ENCODE measurements at places on chromosomes 16 and 17.

GRCh38 chr17:16121915-16122314 lies 93.4 kb downstream of the NCOR1 start:
- no peaks in the 10 kb centered on the region for H3K4me1 ChIP-seq
- peaks cover 14% of the 10 kb centered on the region for H3K36me3 ChIP-seq
- DNase-seq, result no peak
- H3K27ac ChIP-seq, result no peak overlapping the region
- H3K4me3 ChIP-seq, result no peak overlapping the region
- H3K27me3 ChIP-seq, result no peaks in the 10 kb centered on the region

DNA sequence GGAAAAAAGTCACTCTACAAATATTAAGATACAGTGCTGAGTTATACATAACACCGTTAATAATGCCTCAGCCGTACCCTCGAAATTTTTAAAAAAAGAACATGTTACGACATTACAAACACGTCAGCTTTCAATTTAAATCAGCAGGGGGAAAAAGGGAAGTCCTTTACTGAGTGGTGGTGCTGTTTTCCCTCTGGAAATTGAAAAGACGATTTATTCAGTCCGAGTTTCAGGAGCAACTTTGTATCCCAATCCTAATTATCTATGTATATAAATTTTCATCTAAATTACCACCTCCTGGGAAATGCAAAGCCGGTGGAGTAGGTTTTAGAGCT lies 1.3 kb downstream of the NETO2 start:
- H3K27me3 ChIP-seq, result no peaks in the 10 kb centered on the region
- peaks cover 15% of the 10 kb centered on the region for H3K4me1 ChIP-seq
- DNase-seq, result no peak

GRCh38 chr16:13171313-13171712 lies 269.9 kb downstream of the SHISA9 start:
- H3K4me3 ChIP-seq, result no peak overlapping the region
- H3K4me1 ChIP-seq, result no peaks in the 10 kb centered on the region
- no peak overlapping the region for H3K27ac ChIP-seq
- no peak for DNase-seq
- no peaks in the 10 kb centered on the region for H3K36me3 ChIP-seq
- no peaks in the 10 kb centered on the region for H3K27me3 ChIP-seq

GRCh38 chr16:82229800-82230619 lies 60.0 kb upstream of the MPHOSPH6 start:
- H3K4me3 ChIP-seq, result no peak overlapping the region
- peak; percentile 20 for DNase-seq
- H3K27me3 ChIP-seq, result no peaks in the 10 kb centered on the region
- H3K27ac ChIP-seq, result no peak overlapping the region

GRCh38 chr16:65120831-65121721 lies 787 bp downstream of the CDH11 start:
- H3K27me3 ChIP-seq, result no peaks in the 10 kb centered on the region
- DNase-seq, result no peak
- H3K36me3 ChIP-seq, result no peaks in the 10 kb centered on the region
- no peaks in the 10 kb centered on the region for H3K4me1 ChIP-seq
- no peak overlapping the region for H3K27ac ChIP-seq
- H3K4me3 ChIP-seq, result no peak overlapping the region

GRCh38 chr16:3065069-3065741 lies at the start of gene IL32:
Gene IL32 (plus strand): TSS chr16:3065640. CDS start chr16:3065812, 172 bp downstream.
- no peaks in the 10 kb centered on the region for H3K36me3 ChIP-seq
- peak within 1 kb of the TSS; percentile 78 for H3K4me3 ChIP-seq
- peak; percentile 52 for DNase-seq

DNA sequence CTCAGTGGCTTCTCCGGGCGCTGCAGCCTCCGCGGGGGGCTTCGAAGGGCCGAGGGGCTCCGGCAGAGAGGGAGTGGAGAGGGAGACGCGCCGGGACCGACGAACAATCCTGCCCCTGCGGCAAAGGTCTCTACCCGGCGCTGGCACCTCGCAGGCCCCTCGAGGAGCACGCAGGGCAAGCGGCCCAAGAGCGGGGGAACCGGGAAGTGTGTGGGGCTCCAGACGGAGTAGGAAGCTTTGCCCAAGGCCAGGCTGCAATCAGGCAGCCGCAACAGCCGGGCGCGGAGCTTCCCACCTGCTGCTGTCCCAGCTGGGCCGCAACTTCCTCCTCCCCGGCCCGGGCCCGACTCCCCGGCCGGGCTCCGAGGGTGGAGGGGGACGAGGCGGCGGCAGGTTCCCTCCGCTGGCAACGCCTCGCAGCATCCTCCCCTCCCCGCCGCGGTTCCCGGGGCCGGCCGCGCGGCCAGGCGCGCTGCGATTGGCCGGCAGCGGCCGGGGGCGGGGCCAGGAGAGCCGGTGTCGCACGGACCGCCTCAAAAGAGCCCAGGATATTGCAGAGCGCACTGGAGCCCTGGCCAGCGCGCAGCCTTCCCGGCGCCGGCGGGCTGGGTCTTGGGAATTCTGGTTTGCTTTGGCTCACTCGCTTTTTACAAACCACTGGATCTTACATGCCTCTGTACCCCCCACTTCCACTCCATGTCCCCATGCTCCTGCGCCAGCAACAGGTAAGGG lies at the start of gene KCNJ2:
TSS of gene KCNJ2 (plus strand) at position 556 of the 732 bp plus-strand sequence. CDS start 5,508 bp downstream, outside the sequence.
- H3K4me1 ChIP-seq, result no peaks in the 10 kb centered on the region
- H3K27ac ChIP-seq, result no peak within 1 kb of the TSS
- H3K27me3 ChIP-seq, result peaks cover 3% of the 10 kb centered on the region
- DNase-seq, result no peak
- H3K36me3 ChIP-seq, result no peaks in the 10 kb centered on the region
- H3K4me3 ChIP-seq, result peak within 1 kb of the TSS; percentile 7

- H3K4me3 ChIP-seq, result no peak overlapping the region
- H3K4me1 ChIP-seq, result no peaks in the 10 kb centered on the region
- no peak overlapping the region for H3K27ac ChIP-seq
- no peaks in the 10 kb centered on the region for H3K36me3 ChIP-seq
- DNase-seq, result no peak
These were observed 16.3 kb downstream of the CARHSP1 start for GRCh38 chr16:8852534-8852933.

- DNase-seq, result no peak
- no peaks in the 10 kb centered on the region for H3K4me1 ChIP-seq
- no peaks in the 10 kb centered on the region for H3K27me3 ChIP-seq
- no peak overlapping the region for H3K4me3 ChIP-seq
These were observed 719 bp downstream of the PMFBP1 start for GRCh38 chr16:72171236-72171635.

GRCh38 chr16:67212766-67213165 lies 13.8 kb downstream of the ELMO3 start:
- DNase-seq, result no peak
- no peak overlapping the region for H3K4me3 ChIP-seq
- no peak overlapping the region for H3K27ac ChIP-seq
- H3K4me1 ChIP-seq, result no peaks in the 10 kb centered on the region
- H3K36me3 ChIP-seq, result peaks cover 3% of the 10 kb centered on the region
- H3K27me3 ChIP-seq, result no peaks in the 10 kb centered on the region

GRCh38 chr16:54366943-54367342 lies 80.4 kb upstream of the IRX3 start:
- H3K36me3 ChIP-seq, result no peaks in the 10 kb centered on the region
- H3K27ac ChIP-seq, result no peak overlapping the region
- DNase-seq, result no peak
- H3K27me3 ChIP-seq, result no peaks in the 10 kb centered on the region
- H3K4me3 ChIP-seq, result no peak overlapping the region

- no peaks in the 10 kb centered on the region for H3K36me3 ChIP-seq
- H3K4me3 ChIP-seq, result no peak overlapping the region
- H3K27ac ChIP-seq, result peak overlapping the region; percentile 72
- H3K27me3 ChIP-seq, result no peaks in the 10 kb centered on the region
These were observed 382.2 kb downstream of the ZFHX3 start for GRCh38 chr16:72665701-72666100.

GRCh38 chr17:49634485-49634860 lies 43.4 kb downstream of the SPOP start:
- peaks cover 4% of the 10 kb centered on the region for H3K4me1 ChIP-seq
- H3K27ac ChIP-seq, result no peak overlapping the region
- no peak overlapping the region for H3K4me3 ChIP-seq

GRCh38 chr16:7646821-7647500 lies 314.3 kb downstream of the RBFOX1 start:
- H3K4me1 ChIP-seq, result no peaks in the 10 kb centered on the region
- no peak overlapping the region for H3K27ac ChIP-seq
- no peaks in the 10 kb centered on the region for H3K36me3 ChIP-seq
- H3K27me3 ChIP-seq, result no peaks in the 10 kb centered on the region
- DNase-seq, result no peak

GRCh38 chr16:86823888-86824671 lies 245.7 kb downstream of the FOXL1 start:
- H3K4me3 ChIP-seq, result no peak overlapping the region
- H3K36me3 ChIP-seq, result no peaks in the 10 kb centered on the region

GRCh38 chr17:55421179-55421934 lies at the start of gene MMD:
Gene MMD (minus strand): TSS chr17:55421835. CDS start chr17:55421695, 140 bp downstream.
- no peak for DNase-seq
- H3K27me3 ChIP-seq, result no peaks in the 10 kb centered on the region
- no peaks in the 10 kb centered on the region for H3K36me3 ChIP-seq
- H3K4me3 ChIP-seq, result peak within 1 kb of the TSS; percentile 89

DNA sequence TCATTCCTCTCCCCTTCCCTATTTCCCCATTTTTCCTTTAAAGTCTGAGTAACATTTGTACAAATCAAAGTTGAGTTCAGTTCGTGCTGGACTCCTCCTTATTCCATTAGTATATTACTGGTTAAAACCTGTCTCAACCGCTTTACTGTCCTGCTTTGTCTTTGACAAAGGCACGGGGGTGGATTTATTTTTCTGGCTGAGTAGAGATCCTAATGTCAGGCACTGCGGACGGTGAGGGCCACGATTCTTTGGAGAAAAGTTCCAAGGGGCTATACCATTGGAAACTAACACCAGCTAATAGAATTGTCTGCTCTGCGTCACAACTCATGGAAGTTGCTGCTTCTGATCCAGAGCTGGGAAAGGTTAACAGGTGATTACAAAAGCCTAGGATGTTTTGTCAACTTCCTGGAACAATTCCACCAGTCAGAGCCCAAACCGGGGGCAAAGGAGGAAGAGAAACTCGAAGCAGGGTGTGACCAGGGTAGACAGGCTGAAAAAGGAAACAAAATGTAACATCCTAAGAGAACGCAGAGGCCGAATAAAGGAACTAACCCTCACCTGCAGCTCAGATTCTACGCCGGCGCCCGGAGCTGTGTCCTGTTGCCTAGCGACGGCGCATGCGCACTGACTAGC lies 12.4 kb downstream of the TAT start:
- peak overlapping the region; percentile 63 for H3K4me3 ChIP-seq
- H3K4me1 ChIP-seq, result peaks cover 15% of the 10 kb centered on the region
- no peaks in the 10 kb centered on the region for H3K27me3 ChIP-seq
- peak overlapping the region; percentile 75 for H3K27ac ChIP-seq

DNA sequence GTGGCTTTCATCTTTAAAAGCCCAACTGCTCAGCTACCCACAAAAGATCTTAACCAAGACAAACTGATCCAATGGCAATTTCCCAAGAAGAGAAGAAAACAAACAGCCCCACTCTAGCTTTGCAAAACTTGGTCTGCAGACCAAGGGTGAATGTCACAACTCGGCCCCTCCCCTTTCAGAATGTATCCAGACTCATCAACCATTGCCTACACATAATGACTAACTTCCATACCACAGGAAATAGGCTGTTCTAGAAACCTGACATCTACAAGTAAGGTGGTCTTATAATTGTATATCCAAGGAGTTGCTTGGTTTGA lies 16.0 kb downstream of the DCUN1D3 start:
- no peak for DNase-seq
- H3K4me1 ChIP-seq, result no peaks in the 10 kb centered on the region
- no peak overlapping the region for H3K27ac ChIP-seq
- H3K27me3 ChIP-seq, result no peaks in the 10 kb centered on the region
- no peaks in the 10 kb centered on the region for H3K36me3 ChIP-seq

GRCh38 chr17:56884483-56885311 lies 29.2 kb downstream of the TRIM25 start:
- no peak for DNase-seq
- no peaks in the 10 kb centered on the region for H3K27me3 ChIP-seq
- no peak overlapping the region for H3K4me3 ChIP-seq
- no peaks in the 10 kb centered on the region for H3K4me1 ChIP-seq

GRCh38 chr16:74100395-74101326 lies 196.0 kb upstream of the PSMD7 start:
- H3K36me3 ChIP-seq, result no peaks in the 10 kb centered on the region
- H3K4me1 ChIP-seq, result no peaks in the 10 kb centered on the region
- H3K27ac ChIP-seq, result no peak overlapping the region
- DNase-seq, result no peak
- H3K27me3 ChIP-seq, result no peaks in the 10 kb centered on the region

GRCh38 chr17:72717676-72718075 lies 374.8 kb downstream of the SLC39A11 start:
- no peak overlapping the region for H3K27ac ChIP-seq
- H3K27me3 ChIP-seq, result no peaks in the 10 kb centered on the region
- no peaks in the 10 kb centered on the region for H3K36me3 ChIP-seq
- no peak for DNase-seq
- H3K4me1 ChIP-seq, result peaks cover 13% of the 10 kb centered on the region
- H3K4me3 ChIP-seq, result no peak overlapping the region

- H3K27ac ChIP-seq, result no peak overlapping the region
- no peaks in the 10 kb centered on the region for H3K36me3 ChIP-seq
- H3K4me1 ChIP-seq, result no peaks in the 10 kb centered on the region
- DNase-seq, result no peak
- H3K27me3 ChIP-seq, result no peaks in the 10 kb centered on the region
- no peak overlapping the region for H3K4me3 ChIP-seq
These were observed 82.7 kb downstream of the RPH3AL start for GRCh38 chr17:269616-270514.

- no peak overlapping the region for H3K27ac ChIP-seq
- no peaks in the 10 kb centered on the region for H3K27me3 ChIP-seq
- no peak overlapping the region for H3K4me3 ChIP-seq
- H3K4me1 ChIP-seq, result peaks cover 21% of the 10 kb centered on the region
- H3K36me3 ChIP-seq, result peaks cover 1% of the 10 kb centered on the region
These were observed 5.1 kb downstream of the UBN1 start for GRCh38 chr16:4852221-4852872.

- H3K27me3 ChIP-seq, result no peaks in the 10 kb centered on the region
- no peak overlapping the region for H3K4me3 ChIP-seq
- DNase-seq, result no peak
- H3K4me1 ChIP-seq, result no peaks in the 10 kb centered on the region
These were observed 455.5 kb downstream of the SOX9 start for GRCh38 chr17:72576289-72576759.

- no peaks in the 10 kb centered on the region for H3K27me3 ChIP-seq
- peaks cover 4% of the 10 kb centered on the region for H3K36me3 ChIP-seq
- H3K27ac ChIP-seq, result peak overlapping the region; percentile 97
- peak; percentile 21 for DNase-seq
- H3K4me1 ChIP-seq, result peaks cover 13% of the 10 kb centered on the region
These were observed 644 bp downstream of the NFAT5 start for GRCh38 chr16:69566240-69566980.

- peaks cover 21% of the 10 kb centered on the region for H3K4me1 ChIP-seq
- H3K36me3 ChIP-seq, result no peaks in the 10 kb centered on the region
- no peak for DNase-seq
- H3K27me3 ChIP-seq, result no peaks in the 10 kb centered on the region
- H3K4me3 ChIP-seq, result no peak overlapping the region
These were observed 18.5 kb upstream of the CPD start for GRCh38 chr17:30360086-30360808.

GRCh38 chr16:88917146-88917914 lies 50.9 kb upstream of the PABPN1L start:
- H3K27me3 ChIP-seq, result no peaks in the 10 kb centered on the region
- H3K4me1 ChIP-seq, result no peaks in the 10 kb centered on the region
- DNase-seq, result no peak
- no peak overlapping the region for H3K27ac ChIP-seq
- H3K4me3 ChIP-seq, result no peak overlapping the region

All from naive thymus-derived CD4-positive, alpha-beta T cell (primary cell).